ENCODE measurements at places on chromosomes 2 and 18.

DNA sequence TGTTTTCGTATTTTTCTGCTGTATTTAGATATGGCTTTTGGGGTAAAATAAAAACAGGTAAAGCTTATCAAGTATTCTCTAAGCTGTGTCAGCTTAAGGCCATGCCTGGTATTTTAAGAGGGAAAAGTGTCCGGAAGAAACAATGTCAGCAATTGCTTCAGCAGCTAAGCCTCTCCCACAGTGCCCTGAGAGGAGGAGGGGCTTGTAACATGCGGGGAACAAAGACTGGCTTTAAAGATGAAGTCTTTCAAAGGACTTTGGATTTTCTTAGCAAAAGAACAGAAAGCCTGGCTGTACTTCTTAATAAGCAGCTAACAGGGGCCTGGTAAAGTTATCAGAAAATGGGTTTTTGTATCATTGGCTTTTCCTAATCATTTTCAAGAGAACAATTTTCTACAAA, 102.8 kb downstream of the PXDN start:
- peak; percentile 8 for DNase-seq

- DNase-seq, result no peak
These were observed 53.4 kb upstream of the KLF7 start for GRCh38 chr2:207219081-207219630.

- DNase-seq, result no peak
These were observed 69.1 kb upstream of the DTNB start for GRCh38 chr2:25742501-25742900.

- DNase-seq, result peak; percentile 76
These were observed 258.3 kb downstream of the SS18 start for GRCh38 chr18:25832001-25832604.

- no peak for DNase-seq
These were observed 1300.1 kb upstream of the ACVR2A start for GRCh38 chr2:146544701-146545100.

DNA sequence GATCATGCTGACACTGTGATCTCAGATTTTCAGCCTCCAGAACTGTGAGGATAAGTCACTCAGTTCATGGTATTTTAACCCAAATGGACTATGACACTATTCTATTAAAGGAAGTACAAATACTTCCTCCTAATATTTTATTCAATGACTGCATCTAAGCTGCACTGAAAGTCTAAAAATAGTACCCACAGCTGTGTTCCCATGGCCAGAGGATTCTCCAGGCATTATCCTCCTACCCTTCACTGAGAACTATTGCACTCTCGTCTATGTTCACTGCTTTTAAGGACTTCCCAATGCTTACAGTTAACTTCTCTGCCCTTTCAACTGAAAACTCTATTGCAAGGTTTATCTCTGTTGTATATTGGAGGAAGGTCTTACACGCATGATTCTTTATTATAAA, 15.2 kb downstream of the LRATD1 start:
- no peak for DNase-seq

- DNase-seq, result no peak
These were observed 83.6 kb downstream of the ATAD2B start for GRCh38 chr2:23843051-23843976.

DNA sequence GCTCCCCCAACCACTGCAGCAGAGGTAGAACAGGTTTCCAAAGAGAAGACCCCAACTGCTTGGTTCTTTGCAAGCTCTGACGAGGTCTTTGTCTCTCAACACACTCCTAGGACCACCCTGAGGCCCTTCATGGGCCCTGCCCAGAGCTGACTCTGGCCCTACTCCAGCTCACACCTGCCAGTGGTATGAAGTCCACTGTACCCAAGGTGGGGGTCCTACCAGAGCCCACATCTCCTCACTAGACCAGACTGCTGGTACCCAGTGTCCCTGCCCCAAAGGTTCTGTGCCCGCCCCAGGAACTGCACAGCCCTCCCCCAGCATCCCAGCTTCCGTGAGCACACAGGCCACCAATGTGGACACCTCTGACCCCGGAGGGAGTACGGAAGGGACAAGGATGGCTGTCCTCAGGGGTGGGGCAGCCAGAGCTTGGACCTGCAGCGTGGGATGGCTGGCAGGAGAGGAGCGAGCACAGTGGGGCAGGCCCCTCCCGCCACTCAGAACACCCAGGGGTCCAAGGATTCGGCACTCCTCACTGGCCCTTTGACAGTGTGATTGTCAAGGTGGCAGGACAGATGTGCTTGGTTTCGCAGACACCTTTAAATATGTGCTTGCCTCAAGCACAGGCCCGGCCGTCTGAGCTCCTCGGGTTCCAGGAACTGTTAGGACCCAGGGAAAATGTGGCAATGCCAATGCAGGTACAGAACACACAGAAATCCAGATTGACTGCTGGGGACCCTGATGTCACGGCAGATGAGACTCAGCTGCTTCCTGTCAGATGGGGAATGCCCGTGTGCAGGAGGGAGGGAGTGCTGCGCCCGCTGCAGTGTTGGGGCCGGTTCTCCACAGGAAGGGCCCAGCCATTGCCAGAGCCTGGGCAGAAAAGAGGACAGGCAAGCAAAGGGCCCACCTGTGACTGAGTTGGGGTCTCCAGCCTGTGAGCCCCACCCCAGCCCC, 51.2 kb downstream of the MTERF4 start:
- no peak for DNase-seq

Data from HAP-1 (cell line).